ENCODE measurements at places on chromosomes 16 and 17.

DNA sequence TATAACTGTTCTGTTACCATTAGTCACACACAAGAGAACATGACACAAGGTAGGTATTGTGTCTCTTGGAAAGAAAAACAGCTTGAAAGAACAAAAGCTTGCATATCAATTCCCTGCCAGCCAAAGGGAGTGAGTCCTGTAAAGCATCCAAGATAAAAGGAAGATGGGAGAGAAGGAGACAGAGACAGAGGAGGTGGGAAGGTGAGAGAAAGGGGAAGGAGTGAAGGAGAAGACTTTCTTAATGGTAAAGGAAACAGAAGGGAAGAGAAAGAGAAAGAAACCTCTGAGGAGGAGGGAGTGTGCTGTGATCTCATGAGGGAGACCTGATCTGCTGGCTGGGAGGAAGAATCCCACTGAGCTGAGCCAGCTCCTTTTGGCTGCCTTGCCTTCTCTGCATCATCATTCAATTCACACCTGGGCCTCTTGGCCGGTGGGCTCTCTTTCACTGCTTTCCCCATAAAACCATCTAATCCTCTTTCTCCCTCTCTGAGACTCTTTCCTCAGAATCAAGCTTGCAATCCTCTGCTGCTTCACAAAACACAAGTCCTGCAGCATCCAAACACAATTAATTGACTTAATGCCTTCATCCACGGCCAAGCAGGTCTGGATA, 271.6 kb downstream of the ABCC12 start:
- DNase-seq = no peak

DNA sequence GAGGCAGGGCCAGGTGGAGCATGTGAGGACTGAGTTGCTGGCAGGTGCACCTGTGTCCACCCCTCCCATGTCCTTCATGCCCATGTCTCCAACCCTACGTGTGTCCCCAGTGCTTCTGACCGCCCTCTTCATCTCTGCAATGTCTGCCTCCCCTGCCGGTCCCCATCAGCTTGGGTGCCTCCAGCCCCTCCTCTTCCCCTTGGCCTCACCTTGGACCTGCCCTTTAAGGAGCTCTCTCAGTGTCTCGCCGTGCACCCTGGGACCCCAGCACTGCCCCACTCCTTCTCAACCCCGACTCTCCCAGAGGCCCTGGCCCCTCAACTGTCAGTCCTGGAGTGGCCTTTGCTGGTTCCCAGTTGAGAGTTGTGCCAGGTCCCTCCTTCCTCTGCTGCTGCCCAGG, 15.0 kb downstream of the RIPOR1 start:
- DNase-seq = no peak

DNA sequence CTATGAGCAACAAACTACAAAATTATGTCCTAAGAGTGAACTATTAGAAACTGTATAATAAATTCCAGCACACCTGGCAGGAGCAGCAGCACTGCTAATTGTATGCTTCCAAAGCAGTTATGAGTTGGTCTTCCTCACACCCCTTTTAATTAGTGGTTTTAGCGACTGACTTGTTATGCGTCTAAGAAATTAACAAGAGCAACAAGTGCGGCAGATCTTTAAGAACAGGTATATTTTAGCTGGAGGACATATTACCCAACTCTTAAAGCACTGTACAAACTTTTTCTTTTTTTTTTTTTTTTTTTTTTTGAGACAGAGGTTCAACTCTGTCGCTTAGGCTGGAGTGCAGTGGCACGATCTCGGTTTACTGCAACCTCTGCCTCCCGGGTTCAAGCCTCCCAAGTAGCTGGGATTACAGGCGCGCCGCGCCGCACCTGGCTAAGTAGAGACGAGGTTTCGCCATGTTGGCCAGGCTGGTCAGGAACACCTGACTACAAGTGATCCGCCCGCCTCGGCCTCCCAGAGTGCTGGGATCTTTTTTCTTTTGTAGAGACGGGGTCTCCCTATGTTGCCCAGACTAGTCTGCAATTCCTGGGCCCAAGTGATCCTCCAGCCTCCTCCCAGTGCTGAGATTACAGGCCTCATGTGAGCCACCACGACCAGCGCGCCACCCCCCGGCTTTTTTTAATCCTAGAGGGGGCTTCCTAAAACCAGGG, 1.6 kb upstream of the FBXL20 start:
- no peak for DNase-seq

DNA sequence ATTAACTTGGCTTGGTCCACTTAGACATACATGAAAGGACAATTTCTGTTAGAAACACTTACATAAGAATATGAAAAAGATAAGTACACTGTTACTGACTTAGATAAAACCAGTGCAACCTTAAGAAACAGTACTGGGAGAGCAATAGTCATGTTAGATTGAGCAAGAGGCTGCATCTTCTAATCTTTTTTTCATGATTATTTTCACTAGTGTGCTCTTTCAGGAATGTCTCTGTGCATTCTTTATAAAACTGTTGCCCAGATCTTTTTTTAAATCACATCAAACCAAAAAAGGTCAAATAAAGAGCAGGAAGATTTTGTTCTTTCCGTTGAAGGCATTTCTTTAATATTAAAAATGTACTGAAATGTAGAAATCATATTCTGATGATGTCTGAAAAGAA, 100.7 kb upstream of the AXIN2 start:
- no peak for DNase-seq

Data from activated CD4-positive, alpha-beta T cell treated with anti-CD3 and anti-CD28 coated beads for 24 hours (primary cell).